ENCODE measurements at places on chromosomes 1 and 21.

DNA sequence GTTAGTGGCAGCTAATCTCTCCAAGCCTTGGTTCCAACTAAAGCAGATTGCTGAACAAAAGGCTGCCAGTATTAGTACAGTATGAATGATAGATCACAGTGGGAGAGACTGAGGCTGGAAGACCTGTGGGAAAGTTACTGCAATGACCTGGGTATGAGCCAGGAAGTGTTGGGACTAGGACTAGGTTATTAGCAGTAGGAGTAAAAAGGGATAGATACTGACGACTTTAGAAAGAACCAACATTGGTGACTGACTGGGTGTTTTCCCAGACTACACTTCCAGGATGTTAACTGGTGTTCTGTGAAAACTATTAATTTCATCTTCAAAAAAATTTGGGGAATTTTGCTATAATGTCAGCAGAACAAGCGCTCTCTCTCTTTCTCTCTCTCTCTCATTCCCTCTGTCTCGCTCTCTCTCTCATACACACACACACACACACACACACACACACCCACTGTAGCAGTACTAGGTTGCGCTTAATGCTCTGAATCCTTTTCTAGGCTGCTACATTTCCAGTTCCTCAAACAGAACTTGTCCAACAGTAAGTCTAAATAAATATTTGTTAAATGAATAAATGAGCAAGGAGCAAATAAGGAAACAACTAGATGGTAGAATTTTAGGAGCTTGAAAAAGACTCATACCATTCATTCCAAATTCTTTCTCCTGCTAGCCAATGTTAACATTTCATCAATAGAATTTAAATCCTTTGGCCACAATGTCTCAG is 47.6 kb upstream of the RGS8 start:
- no peak for DNase-seq

- no peak for DNase-seq
Observed at GRCh38 chr21:40049031-40049930, 182.0 kb downstream of the PCP4 start.

- DNase-seq, result no peak
Observed at GRCh38 chr1:207230441-207230840, 91.0 kb upstream of the CD55 start.

- no peak for DNase-seq
Observed at GRCh38 chr1:19312782-19313635, 883 bp downstream of the SLC66A1 start.

- no peak for DNase-seq
Observed at GRCh38 chr1:184392067-184392466, 5.2 kb downstream of the C1orf21 start.

DNA sequence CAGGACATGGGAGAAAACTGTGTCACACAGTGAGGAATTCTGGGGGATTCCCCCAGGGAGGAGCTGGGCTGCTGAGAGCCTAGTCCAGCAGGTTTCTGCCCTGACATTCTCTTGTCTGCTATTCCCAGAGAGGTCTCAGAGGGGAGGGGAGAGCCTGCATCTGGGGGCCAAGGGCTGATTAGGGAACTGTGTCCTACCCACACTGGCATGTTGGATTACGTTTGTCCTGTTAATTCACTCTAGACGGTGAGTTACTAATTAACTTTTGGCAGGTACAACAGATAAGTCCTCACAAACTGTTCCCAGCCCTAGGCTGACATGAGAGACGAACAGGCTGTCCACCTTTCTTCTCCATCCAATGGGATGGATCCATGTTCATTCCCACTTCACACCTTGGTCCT is 2.6 kb upstream of the SH3BGRL3 start:
- DNase-seq, result no peak

DNA sequence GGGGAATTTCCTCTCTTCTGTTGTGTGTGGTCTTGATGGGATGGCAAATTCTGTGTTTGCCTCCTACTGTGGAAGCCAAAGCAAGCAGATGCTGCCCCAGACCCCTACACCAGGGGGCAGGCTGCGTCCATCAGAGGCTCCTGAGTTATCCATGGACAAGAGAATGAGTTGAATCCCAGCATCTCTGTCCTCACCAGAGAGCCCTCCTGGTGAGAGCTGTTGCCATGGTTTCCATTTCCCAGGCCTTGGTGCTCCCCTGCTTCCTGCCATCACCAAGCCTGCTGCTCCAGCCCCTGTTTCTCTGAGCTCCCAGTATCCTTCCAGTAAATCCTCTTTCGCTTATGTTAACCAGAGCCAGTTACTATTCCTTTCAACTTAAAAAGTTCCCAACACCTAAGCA is 20.4 kb upstream of the GNG12 start:
- DNase-seq, result peak; percentile 98

DNA sequence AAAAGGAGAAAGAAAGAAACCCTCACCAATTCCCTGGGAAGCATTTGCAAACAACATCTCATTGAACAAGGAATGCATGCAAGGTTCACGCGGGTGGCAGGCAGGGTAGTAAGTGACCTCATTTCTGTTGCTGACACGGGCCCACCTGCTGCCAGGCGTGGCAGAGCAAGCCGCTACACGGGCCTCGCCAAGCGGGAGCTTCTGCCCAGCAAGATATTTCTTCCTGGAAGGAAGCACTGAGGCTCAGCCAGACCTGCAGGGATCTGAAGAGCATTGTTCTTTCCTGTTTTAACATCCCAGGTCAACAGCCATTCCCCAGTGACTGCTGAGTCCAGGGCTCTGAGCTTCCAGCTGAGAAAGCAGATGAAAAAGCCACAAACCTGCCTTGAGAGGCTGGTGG is 91.9 kb upstream of the IGSF21 start:
- DNase-seq, result no peak

- DNase-seq, result no peak
Observed at GRCh38 chr1:241950390-241950789, 7.2 kb upstream of the BECN2 start.

DNA sequence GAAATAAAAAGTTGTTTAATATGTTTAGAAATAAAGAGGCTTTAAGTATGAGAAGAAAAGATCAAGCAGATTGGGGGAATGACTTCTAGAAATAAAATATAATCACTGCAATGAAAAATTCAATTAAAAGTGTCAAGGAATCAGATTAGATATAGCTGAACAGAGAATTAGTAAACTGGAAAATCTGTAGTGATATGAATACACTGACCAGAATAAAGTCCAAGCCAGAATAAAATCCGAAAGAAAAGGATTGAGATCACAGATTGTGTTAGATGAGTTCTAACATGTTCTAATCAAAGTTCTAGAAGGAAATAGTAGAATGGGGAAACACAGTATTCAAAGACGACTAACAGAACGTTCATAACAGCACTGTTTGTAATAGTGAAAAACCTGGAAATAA is 73.1 kb upstream of the C1orf105 start:
- no peak for DNase-seq

GRCh38 chr1:54024358-54024757 is 6.4 kb upstream of the LDLRAD1 start:
- no peak for DNase-seq

DNA sequence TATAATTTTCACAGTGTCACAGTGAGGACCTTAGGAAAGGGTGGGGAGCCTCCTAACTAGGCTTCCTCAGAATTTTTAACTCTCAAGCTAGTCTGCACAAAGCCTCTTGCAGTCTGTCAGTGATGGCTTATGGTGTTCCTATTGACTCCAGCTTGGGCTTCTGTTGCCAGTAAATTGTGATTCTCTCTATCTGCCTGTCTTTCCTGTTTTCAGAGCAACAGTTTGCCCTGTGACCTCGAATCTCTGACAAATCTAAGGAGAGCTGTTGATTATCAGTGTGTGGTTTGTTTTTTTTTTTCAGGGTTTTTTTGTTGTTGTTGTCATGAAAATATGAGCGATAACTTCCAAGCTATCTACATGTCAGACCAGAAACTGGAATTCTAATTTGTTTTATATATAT is 423.2 kb upstream of the B3GALT2 start:
- no peak for DNase-seq

DNA sequence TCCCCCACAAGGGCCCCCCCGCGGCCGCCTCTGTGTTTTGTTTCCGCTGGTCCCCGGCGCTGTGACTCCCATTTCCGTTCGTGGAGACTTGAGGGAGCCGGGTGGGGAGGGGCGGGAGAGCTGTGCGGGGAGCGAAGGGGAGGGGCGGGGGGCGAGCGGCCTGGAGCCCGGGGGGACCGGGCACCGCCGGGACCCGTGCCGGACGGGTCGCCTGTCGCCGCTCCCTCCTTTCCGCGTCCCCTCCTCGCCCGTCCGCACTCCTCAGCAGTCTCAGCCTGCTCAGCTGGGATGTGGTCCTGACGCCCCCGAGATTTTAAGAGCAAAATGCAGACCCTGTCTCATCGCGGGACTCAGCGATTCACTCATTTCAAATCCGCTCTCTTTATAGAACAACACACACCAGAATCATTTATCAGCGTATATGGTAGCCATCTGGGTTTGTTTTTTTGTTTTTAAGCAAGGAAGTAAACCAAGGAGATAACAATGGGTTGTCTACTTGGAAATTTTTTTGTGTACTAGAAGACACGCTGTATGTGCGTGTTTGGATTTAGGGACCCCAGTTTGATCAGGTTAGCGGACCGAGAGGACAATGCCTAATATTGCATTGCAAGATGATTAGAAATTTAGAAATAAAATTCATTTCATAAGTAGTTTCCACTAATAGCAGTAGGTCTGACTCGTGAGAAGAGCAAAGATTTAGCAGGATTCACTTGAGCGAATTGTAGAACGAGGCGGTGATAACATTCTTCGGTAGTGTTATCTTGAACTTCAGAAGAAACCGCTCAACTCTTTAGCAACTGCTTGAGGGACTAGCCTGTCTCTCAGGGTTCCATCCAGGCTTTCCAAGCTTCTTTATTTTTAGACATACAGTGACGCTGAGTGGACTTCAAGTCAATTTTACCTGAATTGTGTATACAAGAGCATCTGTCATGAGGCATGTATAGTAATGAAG is 1.1 kb downstream of the GABPA start:
- peak; percentile 60 for DNase-seq

All from NT2/D1 (cell line).